ENCODE measurements at places on chromosomes 7 and 10.

DNA sequence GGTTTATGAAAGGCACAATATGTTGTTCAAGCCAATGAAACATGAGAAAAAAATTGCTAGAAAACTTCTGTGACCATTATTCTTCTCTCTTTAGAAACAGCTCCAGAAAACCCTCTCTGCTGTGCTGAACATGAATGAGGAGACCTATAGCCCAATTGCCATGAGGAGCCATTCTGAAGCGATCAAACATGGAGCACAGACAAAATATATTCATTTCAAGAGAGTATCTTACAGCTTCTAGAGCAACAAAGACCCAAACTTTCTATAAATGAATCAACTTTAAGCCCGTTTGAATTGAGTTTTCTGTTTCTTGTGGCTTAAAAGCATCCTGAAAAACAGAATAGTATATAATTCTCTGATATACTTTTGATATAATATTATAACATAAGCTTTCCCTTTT, 83.4 kb upstream of the UCN3 start:
- no peak for DNase-seq

DNA sequence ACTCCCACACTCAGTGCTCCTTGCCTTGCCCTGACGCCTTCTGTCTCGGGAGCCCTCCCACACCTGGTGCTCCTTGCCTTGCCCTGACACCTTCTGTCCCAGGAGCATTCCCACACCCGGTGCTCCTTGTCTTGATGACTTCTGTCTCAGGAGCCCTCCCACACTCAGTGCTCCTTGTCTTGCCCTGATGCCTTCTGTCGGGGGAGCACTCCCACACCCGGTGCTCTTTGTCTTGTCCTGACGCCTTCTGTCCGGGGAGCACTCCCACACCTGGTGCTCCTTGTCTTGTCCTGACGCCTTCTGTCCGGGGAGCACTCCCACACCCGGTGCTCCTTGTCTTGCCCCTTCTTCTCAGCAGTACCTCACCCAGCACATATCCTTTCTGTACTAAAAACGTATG, 207.2 kb upstream of the ADARB2 start:
- DNase-seq = no peak

DNA sequence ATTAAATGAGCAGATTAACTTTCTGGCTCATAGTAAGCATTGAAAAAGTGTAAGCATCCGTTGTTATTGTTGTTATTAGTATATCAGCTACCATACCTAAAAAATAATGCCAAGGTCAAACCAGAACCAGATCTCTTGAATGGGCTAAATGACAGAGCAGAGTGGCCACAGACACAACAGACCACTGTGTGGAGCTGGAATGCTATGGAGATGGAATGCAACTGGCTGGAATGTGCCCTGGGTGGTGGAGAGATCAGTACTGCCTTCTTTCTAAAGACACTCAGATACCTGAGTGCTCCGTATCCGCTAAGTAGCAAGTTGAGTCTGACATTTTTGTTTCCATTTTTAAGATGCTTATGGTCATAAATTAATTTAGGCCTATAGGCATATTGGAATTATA, 20.5 kb upstream of the DNAJB12 start:
- DNase-seq = no peak

DNA sequence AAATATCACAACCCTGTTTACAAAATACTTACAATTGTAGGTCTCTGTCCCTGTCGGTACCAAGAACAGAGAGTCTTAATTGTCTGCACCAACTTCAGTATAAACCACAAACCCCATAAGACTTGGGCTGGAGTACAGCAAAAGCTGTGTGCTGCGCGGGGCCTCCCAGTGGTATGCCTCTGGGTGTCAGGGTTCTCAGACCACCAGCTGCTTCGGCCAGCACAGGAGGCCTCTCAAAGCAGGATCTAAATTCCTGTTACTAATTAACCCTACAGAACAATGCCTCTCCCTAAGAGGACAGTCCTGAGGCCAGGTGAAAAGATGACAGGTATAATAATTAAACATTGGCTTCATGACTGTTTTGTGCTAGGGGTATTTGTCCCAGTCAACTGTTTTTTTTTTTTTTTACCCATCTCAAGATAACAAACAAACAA, 957 bp upstream of the SVIL start:
- DNase-seq = no peak

DNA sequence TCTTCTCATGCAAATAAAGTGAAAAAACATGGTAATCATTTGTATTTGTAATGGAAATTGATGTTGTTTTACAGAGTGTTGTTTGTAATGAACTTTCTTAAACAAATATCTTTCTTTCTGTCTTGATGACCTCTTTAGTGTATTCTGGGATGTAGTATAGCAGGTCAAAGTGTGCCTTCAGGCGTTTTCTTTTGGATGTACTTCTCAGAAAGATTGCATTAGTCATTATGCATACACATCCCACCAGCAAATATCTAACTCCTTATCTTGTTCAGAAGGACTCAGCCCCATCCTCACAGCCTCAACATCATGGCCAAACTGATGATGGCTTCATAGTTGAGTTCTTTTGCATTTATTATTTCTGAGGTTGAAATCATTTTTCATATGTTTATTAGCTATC, 124.7 kb downstream of the LRRC18 start:
- DNase-seq = no peak

DNA sequence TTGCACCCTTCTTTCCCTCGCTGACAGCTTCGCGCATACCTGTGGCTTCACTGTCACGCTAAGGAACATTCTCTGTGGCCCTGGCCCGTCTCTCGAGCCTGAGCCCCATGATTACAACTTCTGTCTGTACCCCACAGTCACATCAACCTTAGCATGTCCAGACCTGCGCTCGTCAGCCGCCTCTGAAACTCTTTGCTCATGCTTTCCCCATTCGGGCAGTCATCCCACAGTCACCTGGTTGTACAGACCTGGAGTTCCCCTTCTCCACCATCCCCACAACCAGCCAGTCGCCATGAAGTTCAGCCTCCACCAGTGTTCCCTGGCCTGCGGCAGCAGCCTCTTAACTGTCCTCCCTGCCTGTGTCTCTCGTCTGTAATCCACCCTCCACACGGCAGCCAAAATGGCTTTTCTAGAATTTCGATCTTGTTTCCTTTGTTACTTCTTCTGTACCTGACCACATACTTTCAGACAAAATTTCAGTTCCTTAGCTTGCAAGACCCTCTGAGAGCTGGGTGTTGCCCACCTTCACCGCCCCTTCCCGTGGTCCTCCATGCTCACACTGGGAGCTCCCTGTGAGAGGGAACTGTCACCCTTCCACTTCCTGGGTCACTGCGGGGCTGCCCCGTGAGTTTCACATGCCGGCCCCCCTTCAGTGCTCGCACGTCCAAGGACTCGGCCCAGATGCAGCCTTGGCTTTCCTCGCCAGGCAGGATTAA, 229.2 kb downstream of the CELF2 start:
- DNase-seq = no peak

- DNase-seq = no peak
Measured at GRCh38 chr10:86970162-86970981, 2.1 kb downstream of the ADIRF start.

DNA sequence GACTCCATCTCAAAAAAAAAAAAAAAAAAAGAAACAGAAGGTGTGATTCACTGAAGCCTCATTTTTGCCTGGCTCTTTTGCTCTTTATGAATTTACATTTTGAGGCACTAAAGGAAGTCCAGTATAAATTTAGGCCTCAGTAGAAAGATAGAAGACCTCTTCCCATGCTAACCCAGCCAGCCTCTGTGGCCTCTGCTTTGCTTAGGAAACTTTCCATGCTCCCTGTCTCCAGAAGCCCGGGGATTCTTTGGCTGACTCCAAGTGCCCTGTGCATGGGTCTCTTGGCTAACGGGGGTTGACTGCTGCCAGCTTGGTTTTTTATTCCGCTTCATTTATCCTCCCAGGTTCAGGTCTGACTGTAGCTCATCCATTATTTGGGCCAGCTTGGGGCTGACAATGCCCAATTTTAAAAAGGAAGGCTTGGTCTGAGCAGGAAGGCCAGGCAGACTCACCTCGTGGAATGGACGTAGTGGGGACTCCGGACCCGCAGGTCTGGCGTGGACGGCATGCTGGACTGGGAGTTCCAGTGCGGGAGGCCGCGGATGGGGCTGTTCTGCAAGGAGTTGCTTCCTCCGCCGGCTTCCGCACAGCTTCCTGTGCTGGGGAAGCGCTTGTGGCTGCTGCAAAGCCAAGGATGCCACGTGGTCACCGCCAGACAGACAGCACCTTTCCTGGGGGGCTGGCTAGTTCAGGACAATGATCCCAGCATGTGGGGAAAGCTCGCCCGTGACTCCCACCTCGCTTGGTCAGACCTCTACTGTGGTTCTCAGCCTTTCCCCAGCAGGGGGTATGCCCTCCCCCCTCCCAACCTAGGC, 72.3 kb downstream of the PRPF18 start:
- peak; percentile 15 for DNase-seq

DNA sequence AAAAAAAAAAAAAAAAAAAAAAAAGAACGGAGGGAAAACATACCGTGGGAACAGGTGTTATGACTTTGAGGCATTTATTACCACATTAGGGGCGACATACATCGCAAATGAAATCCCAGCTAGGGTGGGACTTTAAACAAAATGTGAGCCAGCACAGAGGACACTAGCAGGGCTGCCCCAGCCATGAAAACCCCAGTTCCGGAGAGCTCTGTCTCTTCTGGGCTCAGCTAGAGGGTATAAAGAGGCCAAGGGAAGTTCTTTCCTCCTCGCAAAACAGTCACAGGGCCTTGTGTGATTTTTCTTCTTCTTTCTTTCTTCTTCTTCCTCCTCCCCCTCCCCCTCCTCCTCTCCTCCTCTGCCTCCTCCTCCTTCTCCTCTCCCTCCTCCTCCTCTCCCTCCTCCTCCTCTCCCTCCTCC, 59.9 kb upstream of the ECHDC3 start:
- DNase-seq = no peak

DNA sequence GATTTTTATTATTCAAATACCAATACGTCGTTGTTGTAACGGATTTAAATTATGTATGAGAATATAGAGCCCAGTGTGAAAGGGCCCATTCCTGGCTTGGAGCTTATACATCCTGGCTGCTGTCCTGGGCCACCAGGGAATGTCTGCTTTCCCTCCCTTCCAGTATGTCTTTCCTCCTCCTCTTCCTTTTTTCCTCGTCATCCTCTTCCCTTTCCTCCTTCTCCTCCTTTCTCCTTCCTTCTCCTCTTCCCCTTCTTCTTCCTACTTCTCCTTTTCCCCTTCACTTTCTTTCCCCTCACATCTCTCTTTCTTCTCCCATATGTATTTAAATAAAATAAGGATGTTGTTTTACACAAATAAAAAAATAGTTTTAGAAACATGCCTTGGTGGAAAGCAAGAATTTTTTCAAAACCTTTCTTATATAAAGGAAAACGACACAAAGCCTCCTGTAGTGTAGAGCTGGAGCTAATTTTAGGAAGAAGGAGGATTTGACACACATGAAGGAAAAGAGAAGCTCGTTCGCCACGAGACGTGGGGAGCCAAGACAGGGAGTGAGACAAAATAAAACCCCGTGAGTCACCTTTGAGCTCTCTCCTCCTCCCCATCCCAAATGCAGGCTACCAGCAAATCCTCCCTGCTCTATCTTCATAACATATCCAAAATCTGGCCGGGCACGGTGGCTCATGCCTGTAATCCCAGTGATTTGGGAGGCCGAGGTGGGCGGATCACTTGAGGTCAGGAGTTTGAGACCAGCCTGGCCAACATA, 301.1 kb upstream of the LYZL1 start:
- DNase-seq = no peak

DNA sequence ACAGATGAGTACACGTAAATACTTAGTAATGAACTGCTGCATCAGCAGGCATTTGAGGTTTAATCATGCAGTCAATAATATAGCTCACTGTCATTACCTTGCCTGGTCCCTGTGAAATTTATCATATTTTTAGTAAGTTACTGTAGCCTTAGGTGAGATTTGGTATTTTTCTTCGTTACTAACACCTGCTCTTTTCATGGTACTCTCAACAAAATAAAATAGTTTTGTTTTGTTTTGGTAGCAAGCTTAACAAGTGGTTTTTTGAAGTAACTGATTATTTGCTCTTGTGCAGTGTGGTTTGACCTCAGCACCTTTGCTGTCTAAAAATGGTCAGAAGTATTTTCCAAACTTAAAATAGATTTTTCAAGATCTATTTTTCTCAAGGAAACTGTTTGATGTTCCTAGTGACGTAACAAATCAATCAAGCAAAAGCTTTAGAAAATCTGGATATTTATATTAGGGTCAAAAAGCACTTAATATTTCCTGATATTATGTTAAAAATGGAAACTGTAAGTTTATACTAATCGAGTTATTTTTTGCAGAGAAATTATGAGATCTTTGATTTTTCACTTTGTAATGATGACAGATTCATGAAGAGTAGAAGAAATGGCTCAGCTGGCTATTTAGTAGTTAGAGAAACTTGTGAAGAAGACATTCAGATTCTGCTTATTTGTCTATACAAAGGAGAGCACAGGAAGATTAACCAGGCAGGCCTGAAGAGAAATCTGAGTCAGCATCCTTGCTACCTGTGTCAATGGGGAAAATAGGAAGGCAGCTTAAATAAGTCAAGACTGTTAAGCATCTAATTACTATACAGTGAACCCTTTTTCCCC, 21.0 kb upstream of the RPA3 start:
- DNase-seq = no peak

- DNase-seq = no peak
Measured at GRCh38 chr10:52874581-52874980, 102.0 kb upstream of the MBL2 start.

- DNase-seq = no peak
Measured at GRCh38 chr7:107186240-107186639, 17.4 kb downstream of the HBP1 start.

DNA sequence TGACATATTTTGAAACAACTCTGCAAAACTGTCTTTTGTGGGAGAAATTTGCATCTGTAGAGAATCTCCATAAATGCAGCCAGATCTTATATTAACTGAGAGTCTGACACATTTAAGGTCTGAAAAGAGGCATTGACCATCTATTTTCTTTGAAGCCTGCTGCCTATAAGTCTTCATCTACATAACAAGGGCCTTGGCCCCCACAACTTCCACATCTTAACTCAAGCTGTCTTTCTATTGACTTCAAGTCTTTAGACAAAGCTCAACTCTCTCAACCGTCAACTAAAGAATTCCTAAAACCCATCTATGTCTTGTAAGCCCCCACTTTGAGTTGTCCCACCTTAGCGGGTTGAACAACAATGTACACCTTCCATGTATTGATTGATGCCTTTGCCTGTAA, 72.4 kb upstream of the ADCY1 start:
- DNase-seq = no peak

DNA sequence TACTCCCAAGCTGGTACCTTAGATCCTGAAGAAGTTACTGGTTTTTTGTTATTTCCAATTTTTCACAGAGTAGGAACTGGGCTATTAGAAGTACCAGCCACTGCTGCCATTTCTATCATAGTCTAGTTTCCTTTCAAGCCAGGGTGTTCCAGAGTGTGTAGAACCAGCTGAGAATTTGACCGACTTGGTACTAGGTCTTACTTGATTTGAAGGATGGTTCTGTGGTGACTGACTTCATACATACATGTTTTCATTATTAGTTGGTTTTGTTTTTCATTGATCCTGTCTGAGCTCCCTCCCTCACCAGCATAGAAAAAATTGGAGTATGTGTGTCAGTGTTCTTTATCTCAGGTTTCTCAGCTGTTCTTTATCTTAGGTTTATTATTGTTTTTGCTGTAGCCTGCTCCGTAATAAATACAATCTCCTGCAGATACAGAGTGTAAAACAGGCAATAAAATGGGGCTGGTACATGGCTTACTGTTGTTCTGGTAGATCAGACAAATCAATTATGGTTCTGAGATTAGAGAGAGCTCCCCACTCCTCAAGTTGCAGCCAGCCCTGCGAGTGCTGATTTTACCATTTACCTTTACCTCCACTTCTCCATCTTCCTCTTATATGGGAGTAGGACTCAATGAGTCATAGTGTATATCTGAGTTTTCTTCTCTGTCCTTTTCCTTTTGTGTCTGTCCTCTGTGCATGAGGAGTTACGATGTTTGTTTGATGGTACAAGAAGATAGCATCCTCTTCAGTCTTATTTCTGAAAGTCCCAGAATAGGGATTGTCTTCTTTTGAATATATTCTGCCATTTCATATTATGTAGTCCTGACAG, 122.6 kb downstream of the LRRC4 start:
- DNase-seq = no peak
